ENCODE measurements at places on chromosomes 12 and 14. TPM values are rescaled to one million over a fixed set of nuclear protein-coding genes. Genes with fewer than 3 reads are reported as not detected.

RERGL gene
- not detected for total RNA-seq

KRT86 gene
- not detected for total RNA-seq

GPR162 gene
- not detected for total RNA-seq

GPX2 gene
- total RNA-seq = not detected

KRT1 gene
- total RNA-seq = not detected

RNF10 gene
- 200 TPM for total RNA-seq

MYH6 gene
- not detected for total RNA-seq

DNA sequence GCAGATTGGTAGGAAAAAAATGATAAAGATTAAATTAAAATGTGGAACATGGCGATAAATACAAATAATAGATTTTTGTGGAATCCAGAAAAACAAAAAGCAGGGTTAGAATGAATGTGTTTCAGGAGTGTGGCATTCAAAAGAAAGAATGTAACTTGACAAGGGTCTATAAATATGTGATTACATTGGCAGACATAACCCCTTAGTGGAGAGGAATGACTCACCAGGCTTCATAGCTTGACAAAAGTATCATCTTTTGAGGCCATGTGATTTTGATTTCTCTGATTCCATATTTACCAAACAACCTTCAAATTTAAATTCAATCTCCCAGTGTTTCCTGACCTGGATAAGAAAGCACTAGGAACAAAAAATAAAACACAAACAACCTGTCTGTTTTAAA, 24.4 kb upstream of the MGST1 start:
- H3K4me3 ChIP-seq = no peak overlapping the region
- H3K27me3 ChIP-seq = no peaks in the 10 kb centered on the region

- H3K4me3 ChIP-seq = peak overlapping the region; percentile 62
- H3K4me1 ChIP-seq = peaks cover 26% of the 10 kb centered on the region
- H3K27me3 ChIP-seq = no peaks in the 10 kb centered on the region
- peak overlapping the region; percentile 46 for H3K27ac ChIP-seq
- DNase-seq = no peak
Observed at GRCh38 chr12:122226366-122227125, 694 bp upstream of the DIABLO start.

- no peaks in the 10 kb centered on the region for H3K27me3 ChIP-seq
- H3K36me3 ChIP-seq = no peaks in the 10 kb centered on the region
- H3K4me1 ChIP-seq = no peaks in the 10 kb centered on the region
- no peak overlapping the region for H3K27ac ChIP-seq
- DNase-seq = no peak
- no peak overlapping the region for H3K4me3 ChIP-seq
Observed at GRCh38 chr12:72872238-72872887, 600.2 kb downstream of the TRHDE start.

DNA sequence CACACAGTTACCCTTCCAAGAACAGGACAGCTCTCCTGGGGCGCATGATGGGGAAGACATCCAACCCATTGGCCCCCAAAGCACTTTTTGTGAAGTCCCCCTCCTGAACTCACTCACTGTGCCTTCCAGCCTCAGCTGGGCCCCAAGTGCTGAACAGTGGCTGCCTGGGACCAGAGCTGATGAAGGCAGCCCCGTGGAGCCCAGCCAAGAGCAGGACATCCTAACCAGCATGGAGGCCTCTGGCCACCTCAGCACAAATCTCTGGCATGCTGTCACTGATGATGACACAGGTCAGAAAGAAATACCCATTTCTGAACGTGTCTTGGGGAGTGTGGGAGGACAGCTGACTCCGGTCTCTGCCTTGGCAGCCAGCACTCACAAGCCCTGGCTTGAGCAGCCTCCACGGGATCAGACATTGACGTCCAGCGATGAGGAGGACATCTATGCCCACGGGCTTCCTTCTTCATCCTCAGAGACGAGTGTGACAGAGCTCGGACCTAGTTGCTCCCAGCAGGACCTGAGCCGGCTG, 72.0 kb downstream of the TECPR2 start:
- H3K36me3 ChIP-seq = peaks cover 7% of the 10 kb centered on the region
- H3K4me3 ChIP-seq = no peak overlapping the region
- no peaks in the 10 kb centered on the region for H3K27me3 ChIP-seq
- peaks cover 5% of the 10 kb centered on the region for H3K4me1 ChIP-seq
- H3K27ac ChIP-seq = no peak overlapping the region

DNA sequence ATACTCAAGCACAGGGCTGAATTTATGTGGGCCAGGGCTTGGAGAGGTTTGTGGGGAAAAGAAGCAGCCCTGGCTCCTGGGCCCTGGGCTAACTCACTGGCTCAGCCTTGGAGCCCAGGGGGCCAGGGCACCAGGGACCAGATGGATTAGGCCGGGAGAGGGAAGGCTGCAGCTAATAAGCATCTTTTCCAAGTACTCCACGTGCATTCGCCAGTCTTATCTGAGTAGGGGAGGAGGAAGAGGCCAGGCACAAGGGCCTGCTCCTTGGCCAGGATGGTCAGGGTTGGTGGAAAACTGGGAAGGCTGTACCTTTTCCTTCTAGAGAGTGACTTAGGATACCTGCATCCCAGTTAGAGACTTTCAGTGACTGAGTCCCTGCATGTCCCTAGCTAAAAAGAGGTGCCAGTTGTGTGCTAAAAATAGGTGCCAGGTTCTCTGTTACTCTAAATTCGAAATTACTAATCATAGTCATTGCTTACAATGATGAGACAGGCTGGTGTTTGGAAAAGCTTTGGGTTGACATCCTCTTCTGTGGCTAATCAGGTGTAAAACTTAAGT, 1.3 kb downstream of the GLRX5 start:
- H3K4me1 ChIP-seq = peaks cover 46% of the 10 kb centered on the region
- H3K36me3 ChIP-seq = peaks cover 17% of the 10 kb centered on the region
- H3K4me3 ChIP-seq = peak overlapping the region; percentile 92

GRCh38 chr12:92898755-92899154, 30.3 kb downstream of the EEA1 start:
- peaks cover 13% of the 10 kb centered on the region for H3K36me3 ChIP-seq
- no peak overlapping the region for H3K27ac ChIP-seq
- no peaks in the 10 kb centered on the region for H3K27me3 ChIP-seq

DNA sequence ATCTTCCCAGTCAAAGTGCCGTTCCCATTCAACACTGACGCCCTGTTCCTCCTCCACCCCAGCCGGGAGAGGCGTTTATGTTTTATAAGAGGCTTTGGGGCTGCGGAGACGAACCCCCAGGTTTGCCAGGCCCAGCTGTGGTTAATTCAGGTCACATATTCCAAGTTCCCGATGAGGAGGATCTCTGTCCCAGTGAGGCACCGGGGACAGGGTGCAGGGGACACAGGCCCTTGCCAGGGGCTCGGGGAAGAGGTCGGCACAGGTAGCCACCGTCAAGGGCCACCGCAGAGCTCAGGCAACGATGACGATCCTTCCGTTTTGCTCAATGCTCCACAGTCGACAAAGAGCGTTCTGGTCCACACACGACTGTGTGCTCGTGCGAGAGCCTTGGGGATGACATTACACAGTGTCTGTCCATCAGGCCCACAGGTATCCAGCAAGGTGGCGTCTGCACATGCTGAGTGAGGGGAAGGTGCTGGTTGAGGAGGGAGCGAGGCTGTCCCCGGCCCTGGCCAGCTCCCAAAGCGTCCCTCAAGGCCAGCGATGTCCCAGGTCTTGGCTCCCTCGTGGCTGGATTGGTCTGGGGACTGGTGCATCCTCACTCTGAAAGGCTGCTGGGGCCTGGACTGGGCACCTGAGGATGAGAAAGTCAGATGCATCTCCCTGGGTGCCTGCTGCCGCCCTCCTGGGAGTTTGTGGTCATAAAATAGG, 189.2 kb upstream of the C14orf180 start:
- no peak for DNase-seq
- H3K36me3 ChIP-seq = no peaks in the 10 kb centered on the region
- peaks cover 84% of the 10 kb centered on the region for H3K4me1 ChIP-seq
- H3K27ac ChIP-seq = no peak overlapping the region

- no peak overlapping the region for H3K27ac ChIP-seq
- H3K27me3 ChIP-seq = no peaks in the 10 kb centered on the region
- no peak overlapping the region for H3K4me3 ChIP-seq
- DNase-seq = no peak
- peaks cover 80% of the 10 kb centered on the region for H3K36me3 ChIP-seq
Observed at GRCh38 chr12:48695859-48696258, 13.8 kb upstream of the KANSL2 start.

DNA sequence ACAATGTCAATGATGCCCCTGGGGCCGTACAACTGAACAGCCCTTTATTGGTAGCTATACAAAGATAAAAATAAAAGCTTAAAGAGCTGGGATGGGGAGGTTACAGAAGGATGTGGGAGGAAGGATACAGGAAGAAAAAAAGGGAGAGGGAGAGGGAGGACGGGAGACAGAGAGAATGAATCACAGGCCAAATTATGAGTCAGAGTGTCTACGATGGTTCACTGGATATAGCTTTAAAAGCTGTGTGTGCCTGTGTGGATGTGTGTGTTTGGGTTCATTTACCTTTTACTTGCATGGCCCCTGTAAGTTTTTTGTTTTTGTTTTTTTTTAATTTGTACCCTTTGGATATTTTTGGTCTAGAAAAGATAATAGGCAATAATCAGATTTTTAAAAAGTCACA, 111.9 kb downstream of the CCDC60 start:
- H3K4me1 ChIP-seq = no peaks in the 10 kb centered on the region
- H3K27me3 ChIP-seq = peaks cover 1% of the 10 kb centered on the region
- no peak overlapping the region for H3K27ac ChIP-seq

DNA sequence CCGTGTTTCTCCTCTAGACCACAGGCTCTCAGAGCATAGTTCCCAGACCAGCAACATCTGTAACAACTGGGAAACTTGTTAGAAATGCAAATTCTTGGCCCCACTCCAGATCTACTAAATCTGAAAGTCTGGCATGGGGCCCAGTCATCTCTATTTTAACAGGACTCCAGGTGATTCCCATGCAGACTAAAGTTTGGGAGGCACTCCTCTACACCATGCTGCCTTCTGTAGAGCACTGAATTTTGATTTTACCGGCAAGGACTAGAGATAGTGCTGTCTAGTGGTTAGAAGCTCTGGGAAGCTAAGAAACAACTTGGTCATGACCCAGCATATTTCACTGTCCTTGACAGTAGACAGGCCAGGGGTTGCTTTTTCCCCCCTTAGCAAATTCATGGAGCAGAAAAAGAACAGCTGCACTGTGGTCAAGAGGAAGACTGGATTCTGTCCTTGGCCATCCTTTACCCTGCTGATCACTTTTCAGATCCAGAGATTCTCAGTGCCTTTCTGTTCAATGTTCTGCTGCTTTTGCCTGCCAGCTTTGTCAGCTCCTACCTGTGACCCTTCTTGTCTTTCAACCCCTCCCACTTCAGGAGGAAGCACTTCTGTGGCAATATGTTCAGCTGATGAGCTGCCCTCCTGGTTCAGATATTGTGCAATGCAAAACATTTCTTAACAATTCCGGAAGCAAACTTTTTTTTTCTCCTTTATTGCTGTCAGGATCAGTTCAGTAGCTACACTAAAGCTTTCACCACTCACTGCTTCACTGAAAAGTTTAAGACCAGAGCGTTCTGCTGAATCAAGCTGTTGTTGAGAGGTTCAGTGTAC, 133.8 kb upstream of the NUDT4 start:
- H3K36me3 ChIP-seq = no peaks in the 10 kb centered on the region
- no peak for DNase-seq
- peak overlapping the region; percentile 15 for H3K4me3 ChIP-seq
- H3K27me3 ChIP-seq = no peaks in the 10 kb centered on the region

GRCh38 chr12:110244829-110245228, 36.2 kb upstream of the ATP2A2 start:
- H3K27me3 ChIP-seq = peaks cover 5% of the 10 kb centered on the region
- H3K4me1 ChIP-seq = peaks cover 8% of the 10 kb centered on the region
- no peaks in the 10 kb centered on the region for H3K36me3 ChIP-seq
- no peak for DNase-seq

DNA sequence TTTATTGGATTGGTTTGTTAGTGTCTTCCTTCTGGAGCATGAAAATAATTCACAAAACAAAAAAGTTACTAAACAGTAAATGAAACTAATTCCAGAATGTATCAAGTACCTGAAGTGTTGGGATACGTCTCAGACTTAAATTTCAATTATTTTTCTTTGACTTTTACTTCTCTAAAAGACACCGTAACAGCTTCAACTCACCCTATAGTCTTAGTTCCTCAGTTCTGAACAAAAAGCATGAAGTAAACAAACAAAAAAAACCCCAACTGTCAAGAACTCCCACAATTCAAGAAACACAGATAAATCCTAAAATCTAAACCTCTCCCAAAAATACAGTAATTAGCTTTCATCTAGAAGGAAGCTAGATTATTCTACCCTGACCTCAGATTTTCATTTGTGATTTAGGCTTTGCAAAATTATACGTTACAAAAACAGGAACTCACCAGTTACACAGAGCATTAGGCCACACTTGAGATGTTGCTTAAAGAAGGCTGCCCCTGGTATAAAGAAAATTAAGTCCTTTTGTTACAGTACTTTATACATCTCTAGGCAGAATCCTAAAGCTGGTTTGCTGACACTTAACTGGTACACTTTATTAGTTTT, 10.2 kb downstream of the HEATR5A start:
- no peaks in the 10 kb centered on the region for H3K27me3 ChIP-seq
- H3K4me3 ChIP-seq = peak overlapping the region; percentile 69
- peaks cover 19% of the 10 kb centered on the region for H3K4me1 ChIP-seq

GRCh38 chr14:68669111-68669511, 123.8 kb downstream of the ZFP36L1 start:
- H3K36me3 ChIP-seq = peaks cover 4% of the 10 kb centered on the region
- H3K27ac ChIP-seq = peak overlapping the region; percentile 35
- H3K27me3 ChIP-seq = no peaks in the 10 kb centered on the region
- DNase-seq = no peak

DNA sequence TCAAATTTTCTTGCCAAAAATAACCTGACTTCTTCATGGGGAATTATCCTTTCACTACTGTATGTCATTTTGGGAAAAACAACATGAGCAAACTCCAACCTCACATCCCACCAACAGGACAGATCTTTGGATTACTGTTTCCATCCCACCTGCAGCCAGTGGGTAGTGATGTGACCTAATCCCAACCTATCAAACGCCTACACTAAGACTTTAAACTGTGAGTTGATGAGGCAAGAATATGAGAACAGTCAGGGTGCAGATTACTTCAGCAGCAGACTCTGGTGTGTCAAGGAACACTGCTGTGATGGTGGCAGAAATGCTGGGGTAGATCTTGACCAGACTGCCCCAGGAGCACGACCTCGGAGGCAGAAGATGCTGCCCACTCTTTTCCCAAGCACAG, 293.2 kb downstream of the DUSP6 start:
- no peak overlapping the region for H3K27ac ChIP-seq
- no peaks in the 10 kb centered on the region for H3K4me1 ChIP-seq
- peaks cover 6% of the 10 kb centered on the region for H3K27me3 ChIP-seq
- no peak for DNase-seq
- no peaks in the 10 kb centered on the region for H3K36me3 ChIP-seq

GRCh38 chr12:6927379-6928021, at the start of gene ATN1:
ATN1 (plus strand) TSS chr12:6927959; CDS start chr12:6934002, 6,043 bp downstream.
- no peaks in the 10 kb centered on the region for H3K27me3 ChIP-seq
- DNase-seq = peak; percentile 58
- peak within 1 kb of the TSS; percentile 86 for H3K27ac ChIP-seq
- no peaks in the 10 kb centered on the region for H3K36me3 ChIP-seq
- H3K4me3 ChIP-seq = peak within 1 kb of the TSS; percentile 86

GRCh38 chr12:42421844-42422779, 96.1 kb downstream of the PPHLN1 start:
- H3K27ac ChIP-seq = no peak overlapping the region
- peaks cover 27% of the 10 kb centered on the region for H3K4me1 ChIP-seq
- no peak for DNase-seq
- no peaks in the 10 kb centered on the region for H3K27me3 ChIP-seq
- H3K4me3 ChIP-seq = no peak overlapping the region

GRCh38 chr12:10701131-10701681, 21.9 kb downstream of the YBX3 start:
- no peak overlapping the region for H3K4me3 ChIP-seq
- no peaks in the 10 kb centered on the region for H3K27me3 ChIP-seq
- no peak for DNase-seq

GRCh38 chr14:95611293-95611880, 74.8 kb upstream of the TCL1B start:
- peaks cover 32% of the 10 kb centered on the region for H3K4me1 ChIP-seq
- H3K4me3 ChIP-seq = no peak overlapping the region
- no peak for DNase-seq
- no peaks in the 10 kb centered on the region for H3K36me3 ChIP-seq
- H3K27me3 ChIP-seq = peaks cover 28% of the 10 kb centered on the region
- peak overlapping the region; percentile 10 for H3K27ac ChIP-seq
